Breast epithelium (tissue), 4 donors: ENCODE measurements at places on chromosomes 12 and 14. TPM values are rescaled to one million over a fixed set of nuclear protein-coding genes. Genes with fewer than 3 reads are reported as not detected.

DNA sequence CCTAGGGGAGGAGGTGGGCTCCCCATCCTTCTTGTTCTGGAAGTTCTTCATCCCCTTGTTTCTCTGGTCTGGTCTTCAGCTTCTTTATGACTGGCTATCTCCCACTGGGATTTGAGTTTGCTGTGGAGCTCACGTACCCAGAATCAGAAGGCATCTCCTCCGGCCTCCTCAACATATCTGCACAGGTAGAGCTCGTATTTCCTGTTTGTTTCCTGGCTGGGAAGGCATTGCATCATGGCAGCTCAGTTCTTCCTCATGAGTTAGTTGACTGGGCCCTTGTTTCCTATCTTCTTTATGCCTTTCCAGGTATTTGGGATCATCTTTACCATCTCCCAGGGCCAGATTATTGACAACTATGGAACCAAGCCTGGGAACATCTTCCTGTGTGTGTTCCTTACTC is 19.8 kb downstream of the ERG28 start:
- DNase-seq = no peak

RDH16 gene
- 0.59 TPM for total RNA-seq

GRCh38 chr12:93954166-93955112 is 193.9 kb upstream of the PLXNC1 start:
- no peak for DNase-seq

DNA sequence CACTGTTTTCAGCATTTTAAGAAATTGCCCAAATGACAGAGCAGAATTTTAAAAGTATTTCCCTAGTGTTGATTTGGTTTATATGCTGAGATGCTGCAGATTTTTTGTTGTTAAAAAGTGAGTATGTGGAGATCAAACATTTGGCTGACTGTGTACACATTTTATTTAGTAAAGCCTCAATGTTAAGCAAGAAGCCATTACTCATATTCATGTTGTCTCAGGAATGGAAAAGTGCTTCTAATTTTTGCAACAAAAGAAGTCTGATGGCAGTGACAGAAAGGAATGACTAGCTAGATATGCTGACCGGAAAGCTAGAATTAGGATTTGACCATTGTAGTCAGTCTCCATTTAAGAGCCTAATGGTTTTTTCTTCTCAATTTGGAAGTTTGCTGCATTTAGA is 22.5 kb downstream of the SLC38A6 start:
- DNase-seq = no peak
